ENCODE measurements at places on chromosomes 12 and 14.
A peak's percentile ranks its signal among the peaks of the same experiment; 100 is the strongest.

- DNase-seq = no peak
Observed at GRCh38 chr12:40436564-40436963, 211.8 kb downstream of the LRRK2 start.

DNA sequence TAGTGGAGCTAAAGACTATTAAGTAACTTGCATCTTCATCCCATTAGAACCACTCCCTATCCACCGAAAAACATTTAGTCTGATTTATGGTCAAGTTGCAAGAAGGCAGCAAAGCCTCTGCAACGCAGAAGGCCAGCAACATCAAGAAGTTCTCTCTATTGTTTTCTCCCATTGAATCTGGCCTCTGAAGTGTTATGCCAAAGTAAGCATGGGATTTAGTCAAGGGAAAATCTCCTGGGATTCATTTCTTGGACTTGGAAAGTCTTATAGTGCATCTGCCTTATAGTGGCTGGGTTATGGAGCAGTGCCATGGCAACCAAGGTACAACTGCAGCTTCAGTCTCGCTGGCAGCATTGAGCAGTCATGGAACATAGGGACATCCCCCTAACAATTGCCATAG is 87.7 kb upstream of the KRR1 start:
- no peak for DNase-seq

GRCh38 chr12:65611396-65611795 is 212.9 kb upstream of the HMGA2 start:
- DNase-seq = no peak

DNA sequence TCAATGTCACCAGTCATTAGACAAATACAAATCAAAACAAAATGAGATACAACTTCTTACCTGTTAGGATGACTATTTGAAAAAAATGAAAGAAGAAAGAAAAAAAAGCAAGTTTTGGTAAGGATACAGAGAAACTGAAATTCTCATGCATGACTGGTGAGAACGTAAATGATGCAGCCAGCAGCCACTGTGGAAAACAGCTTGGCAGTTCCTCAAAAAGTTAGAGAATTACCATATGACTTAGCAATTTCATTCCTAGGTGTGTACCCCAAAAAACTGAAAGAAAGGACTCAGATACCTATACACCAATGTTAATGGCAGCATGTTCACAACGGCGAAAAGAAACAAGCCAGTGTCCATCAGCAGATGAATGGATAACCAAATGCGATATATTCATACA is 26.6 kb downstream of the NINJ2 start:
- no peak for DNase-seq

DNA sequence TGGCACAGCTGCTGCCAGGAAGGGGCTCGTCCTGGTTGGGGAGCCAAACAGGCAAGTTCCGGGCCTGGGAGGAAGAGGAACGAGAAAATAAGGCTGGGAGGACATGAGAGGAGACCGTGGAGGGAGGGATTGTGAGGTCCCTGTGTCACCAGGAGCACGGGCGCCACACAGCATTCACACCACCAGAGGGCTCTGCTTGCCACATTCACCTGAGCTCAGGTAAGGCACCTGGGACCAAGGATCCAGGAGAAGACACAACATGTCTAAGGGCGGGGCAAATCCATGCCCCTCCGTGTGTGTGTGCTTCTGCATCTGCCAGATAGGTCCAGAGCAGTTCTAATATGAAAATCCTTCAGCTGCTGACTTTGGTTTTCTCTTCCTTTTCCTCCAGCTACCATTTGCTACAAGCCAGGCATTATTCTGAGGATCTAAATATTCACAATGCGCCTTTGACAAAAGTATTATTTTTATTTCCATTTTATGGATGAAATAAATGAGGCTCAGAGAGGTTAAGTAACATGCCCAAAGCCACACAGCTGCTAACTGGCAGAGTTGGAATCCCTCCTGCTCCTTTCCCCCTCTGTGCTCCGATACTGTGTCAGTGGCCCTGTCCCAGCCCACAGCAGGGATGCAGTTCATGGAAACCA is 14.6 kb downstream of the RAPGEF3 start:
- no peak for DNase-seq

GRCh38 chr12:120774169-120774916 is 48.7 kb downstream of the ACADS start:
- DNase-seq = no peak

DNA sequence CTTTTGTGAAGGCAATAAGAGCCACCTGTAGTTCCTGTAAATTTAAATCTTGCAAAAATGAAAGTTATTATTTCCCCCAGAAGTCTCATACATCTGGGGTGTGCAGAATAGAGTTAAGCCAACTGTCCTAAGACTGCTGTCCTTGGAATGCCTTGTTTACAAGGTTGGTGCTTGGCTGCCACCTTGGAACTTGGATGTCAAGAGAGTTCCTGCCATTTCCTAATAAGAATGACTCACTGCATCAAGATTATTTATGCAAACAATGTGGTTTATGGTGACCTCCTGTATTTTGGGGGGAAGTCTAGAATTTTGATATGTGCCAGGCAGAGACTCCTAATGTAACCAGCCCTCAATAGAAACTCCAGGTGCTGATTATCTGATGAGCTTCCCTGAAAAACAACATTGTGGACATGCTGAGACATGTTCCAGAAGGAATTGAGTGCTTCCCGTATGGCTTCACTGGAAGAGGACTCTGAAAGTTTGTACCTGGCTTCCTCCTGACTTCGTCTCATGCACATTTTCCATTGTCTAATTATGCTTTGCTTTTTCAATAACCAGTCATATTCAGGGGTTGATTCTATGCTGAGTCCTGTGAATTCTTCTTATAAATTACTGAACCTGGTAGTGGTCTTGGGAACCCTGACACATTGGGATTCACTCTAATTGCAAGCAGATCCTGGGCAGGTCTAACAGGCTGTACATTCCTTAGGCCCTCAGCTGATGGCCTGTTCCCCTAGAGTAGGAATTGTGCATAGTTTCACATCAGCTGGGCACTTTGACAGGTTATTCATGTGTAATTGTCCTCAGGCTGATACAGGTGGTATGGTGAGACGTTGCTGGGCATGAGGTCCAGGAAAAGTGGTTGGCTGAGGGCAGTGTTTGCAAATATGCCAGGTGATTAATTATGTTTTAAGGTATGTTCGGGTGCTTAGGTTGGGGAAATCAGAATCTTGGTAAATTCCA is 1370.7 kb upstream of the TMEM132C start:
- no peak for DNase-seq

DNA sequence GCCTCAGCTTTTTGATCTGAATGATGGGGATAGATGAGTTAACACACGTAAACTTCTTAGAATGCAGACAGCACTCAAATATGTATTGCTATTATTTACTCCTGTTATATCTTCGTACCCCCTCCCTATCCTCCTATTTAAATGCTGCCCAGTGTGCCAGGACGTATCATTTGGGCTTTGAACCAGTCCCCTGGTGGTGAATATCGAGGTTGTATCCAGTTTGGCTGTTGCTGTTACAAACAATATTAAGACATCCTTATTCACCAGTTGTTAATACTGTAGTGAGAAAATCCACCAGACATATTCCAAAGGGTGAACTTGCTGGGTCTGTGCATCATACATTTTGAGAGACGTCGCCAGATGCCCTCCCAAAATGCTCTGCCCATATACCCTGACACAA is 51.5 kb upstream of the FOXN3 start:
- DNase-seq = no peak

DNA sequence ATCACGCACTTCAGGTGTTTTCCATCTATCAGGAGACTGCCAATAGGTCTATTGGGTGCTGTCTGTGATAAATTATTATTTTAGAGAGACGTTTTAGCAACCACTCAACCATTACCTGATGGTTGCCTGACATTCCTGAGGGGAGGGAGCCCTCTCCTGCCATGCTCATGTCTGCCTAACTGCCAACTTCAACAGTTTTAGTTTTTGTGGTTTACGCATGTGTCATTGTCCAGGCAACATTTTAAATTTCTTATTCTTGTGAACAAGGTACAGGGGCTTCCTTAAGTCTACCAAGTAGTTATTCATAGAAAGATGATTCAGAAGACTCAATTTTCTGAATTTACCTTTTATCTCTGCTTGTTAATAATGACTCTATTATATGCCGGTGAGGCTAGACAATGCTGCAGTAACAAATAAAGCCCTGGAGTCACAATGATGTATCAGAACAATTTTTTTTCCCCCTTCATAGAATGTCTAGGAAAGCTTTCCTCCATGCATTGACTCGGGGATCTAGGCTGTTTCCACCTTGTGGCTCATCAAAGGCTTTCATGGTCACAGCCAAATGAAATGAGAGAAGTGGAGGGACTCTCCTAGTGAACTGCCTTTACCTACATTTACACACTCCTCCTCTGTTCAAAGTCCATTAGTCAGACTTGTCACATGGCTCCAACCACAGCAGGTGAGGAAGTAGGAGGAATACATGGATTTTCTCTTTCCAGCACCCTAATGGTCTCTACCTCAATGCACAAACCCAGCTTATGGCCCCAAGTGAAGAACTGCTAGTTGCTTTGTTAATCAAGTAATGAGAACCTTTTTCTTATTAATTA is 225.8 kb downstream of the CRADD start:
- DNase-seq = no peak

GRCh38 chr12:77521508-77522115 is 309.1 kb upstream of the NAV3 start:
- no peak for DNase-seq

- DNase-seq = no peak
Observed at GRCh38 chr14:80447392-80447791, 236.1 kb upstream of the DIO2 start.

DNA sequence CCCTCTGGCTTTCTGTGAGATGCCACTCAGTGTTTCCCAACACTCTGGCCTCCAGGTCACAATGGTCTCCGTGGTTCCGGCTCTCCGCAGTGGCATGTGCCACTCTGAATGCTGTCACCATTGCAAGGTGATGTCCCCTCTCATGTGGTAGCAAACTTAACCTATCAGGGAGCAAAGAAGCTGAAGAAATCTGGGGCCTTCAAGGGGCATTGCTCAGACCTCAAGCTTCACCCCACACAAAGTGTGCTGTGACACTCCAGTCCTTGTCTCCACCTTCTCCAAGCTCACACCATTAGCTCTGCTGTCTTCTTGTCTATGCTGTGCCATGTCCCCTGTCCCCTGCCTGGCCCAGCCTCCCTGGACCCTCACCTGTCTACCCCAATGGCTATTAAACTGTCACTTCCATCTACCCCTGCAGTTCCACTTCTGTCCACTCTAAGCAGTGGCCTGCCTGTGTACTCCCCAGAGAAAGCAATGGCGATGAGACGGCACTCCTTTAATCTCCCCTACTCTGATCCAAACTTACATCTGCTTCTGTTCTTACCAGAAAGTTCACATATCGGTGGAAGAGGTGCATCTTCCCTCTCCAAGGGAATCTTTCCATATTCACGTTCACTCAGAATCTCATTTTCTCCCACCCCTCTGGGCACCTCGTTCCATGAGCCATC is 93.7 kb downstream of the DHRS2 start:
- DNase-seq = peak; percentile 11

DNA sequence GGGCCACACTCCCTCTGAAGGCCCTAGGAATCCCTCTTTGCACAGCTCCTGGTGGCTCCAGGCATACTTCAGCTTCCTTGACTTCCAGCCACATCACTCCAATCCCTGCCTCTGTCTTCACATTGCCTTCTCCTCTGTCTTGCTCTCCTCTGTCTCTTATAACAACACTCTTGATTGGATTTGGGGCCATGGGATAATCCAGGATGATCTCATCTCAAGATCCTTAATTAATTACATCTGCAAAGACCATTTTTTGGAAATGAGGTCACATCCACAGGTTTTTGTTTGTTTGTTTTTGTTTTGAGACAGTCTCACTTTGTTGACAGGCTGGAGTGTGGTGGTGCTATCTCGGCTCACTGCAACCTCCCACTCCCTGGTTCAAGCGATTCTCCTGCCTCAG is 88.7 kb downstream of the TMTC1 start:
- no peak for DNase-seq

DNA sequence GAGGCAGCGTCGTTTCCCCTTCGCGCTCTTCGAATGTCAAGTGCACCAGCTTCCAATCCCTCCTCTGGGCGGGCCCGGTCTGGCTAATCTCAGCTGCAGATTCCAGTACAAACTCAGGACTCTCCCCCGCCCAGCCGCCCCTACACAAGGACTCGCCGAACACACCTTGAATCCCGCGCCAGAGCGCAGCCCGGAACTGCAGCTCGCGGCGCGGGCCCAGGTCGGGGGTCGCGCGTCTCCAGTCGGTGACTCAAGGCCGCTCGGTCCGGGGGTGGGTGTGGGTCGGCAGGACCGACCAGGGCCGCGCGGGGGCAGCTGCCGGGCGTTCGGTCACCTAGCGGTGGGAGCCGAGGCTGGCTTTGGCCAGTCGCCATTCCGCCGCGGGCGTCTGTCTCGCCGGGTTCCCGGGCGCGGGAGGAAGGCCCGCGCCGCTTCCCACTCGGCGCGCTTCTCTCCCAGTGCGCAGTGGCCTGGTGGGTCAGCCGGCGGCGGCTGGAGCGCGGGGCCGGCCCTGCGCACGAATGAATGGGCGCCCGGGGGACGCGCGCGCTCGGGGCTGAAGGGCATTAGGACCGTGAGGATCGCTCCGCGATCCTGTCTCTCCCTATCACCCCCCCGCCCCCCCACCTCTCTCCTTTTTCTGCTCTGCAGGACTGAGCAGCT is at the start of gene GALNT16:
GALNT16 (plus strand) TSS at position 632 of the 663 bp plus-strand sequence. CDS start 133 bp downstream, outside the sequence.
- DNase-seq = no peak

DNA sequence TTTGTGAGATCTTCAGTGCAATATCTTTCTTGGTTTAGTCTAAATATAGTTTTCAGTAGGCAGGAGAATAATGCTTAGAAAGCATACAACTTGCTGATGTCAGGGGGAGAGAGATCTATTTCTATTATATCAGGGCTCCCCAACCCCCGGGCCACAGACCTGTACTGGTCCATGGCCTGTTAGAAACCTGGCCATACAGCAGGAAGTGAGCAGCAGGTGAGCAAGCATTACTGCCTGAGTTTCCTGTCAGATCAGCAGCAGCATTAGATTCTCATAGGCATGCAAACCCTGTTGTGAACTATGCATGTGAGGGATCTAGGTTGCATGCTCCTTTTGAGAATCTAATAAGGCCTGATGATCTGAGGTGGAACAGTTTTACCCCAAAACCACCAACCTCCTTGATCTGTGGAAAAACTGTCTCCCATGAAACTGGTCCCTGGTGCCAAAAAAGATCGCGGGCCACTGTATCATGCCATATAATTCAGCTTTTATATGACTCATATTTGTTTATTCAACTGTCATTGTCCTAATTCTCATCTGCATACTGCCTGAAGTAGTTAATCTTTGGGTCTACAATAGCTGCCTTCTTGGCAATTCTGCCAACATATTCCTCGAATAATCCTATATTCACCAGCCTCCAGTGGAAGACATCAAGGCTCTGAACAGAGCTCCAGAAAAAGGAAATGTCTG is 163.6 kb upstream of the DYRK2 start:
- DNase-seq = no peak

GRCh38 chr12:12265571-12266388 is 1.1 kb downstream of the LRP6 start:
- DNase-seq = peak; percentile 39

- no peak for DNase-seq
Observed at GRCh38 chr12:89414322-89414721, 62.0 kb upstream of the DUSP6 start.

DNA sequence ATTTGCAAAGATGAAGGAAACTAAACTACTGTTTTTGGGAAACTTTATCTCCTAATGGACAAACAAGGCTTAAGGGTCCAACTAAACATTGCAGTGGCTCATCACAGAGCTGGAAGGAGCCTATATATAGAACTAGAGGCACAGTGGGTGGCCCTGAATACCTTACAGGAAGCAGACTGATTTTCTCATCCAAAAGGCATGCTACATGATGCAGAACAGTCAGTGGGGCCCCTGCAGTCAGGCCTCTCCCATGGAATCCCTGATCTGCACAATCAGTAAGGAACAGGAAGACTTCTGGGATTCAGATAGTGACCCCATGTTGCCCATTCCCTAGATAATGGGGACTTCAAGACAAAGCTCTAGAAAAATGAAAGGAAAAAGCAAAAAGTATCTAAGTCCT is 1.9 kb upstream of the LLPH start:
- no peak for DNase-seq

All from SK-MEL-5 (cell line).